Activated T-helper 2 cell treated with anti-CD3 and anti-CD28 coated beads, Interferon-gamma antibody, Interleukin-2, Interleukin-4, amounts not matched to agents 10 μg/mL and 5 μg/mL and 100 μg/mL, durations not matched to agents 14 hours and 24 hours and 36 hours (primary cell): ENCODE measurements at places on chromosomes 16 and 17. TPM values are rescaled to one million over a fixed set of nuclear protein-coding genes. Genes with fewer than 3 reads are reported as not detected.
A peak's percentile ranks its signal among the peaks of the same experiment; 100 is the strongest.

DNA sequence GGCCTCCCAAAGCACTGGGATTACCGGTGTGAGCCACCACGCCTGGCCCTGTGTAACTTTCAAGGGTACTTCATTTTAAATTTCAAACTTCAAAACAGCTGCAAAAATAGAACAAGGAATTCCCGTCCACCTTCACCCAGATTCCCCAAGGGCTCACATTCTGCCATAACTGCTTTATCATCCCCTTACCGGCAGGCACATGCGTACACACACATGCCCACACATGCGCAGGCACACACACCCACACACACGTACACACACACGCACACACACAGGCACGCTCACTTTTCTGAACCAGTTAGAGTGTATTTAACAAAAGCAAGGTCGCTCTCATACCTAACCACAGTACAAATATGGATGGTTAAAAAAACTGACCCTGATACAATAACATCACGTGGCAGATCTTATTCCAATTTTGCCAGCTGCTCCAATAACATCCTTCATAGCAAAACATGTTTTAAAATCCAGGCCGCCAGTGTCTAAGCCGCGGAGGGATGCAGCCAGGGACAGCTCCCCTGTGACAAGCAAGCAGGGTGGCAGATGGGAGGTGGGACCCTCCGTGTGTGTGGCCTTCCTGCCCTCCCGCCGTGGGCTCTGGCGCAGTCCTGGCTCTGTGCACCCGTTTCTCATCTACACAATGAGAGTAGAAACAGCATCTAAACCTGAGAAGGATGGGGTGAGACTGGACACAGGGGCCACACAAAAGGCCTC is 23.1 kb downstream of the PDIA2 start:
- H3K27ac ChIP-seq: no peak overlapping the region
- no peaks in the 10 kb centered on the region for H3K27me3 ChIP-seq
- no peak overlapping the region for H3K4me3 ChIP-seq
- peaks cover 23% of the 10 kb centered on the region for H3K36me3 ChIP-seq
- H3K4me1 ChIP-seq: peaks cover 3% of the 10 kb centered on the region
- no peak for DNase-seq

GRCh38 chr16:51287121-51287755 is 136.2 kb upstream of the SALL1 start:
- no peak for DNase-seq
- no peaks in the 10 kb centered on the region for H3K36me3 ChIP-seq
- no peaks in the 10 kb centered on the region for H3K27me3 ChIP-seq
- H3K4me3 ChIP-seq: no peak overlapping the region
- H3K27ac ChIP-seq: no peak overlapping the region

DNA sequence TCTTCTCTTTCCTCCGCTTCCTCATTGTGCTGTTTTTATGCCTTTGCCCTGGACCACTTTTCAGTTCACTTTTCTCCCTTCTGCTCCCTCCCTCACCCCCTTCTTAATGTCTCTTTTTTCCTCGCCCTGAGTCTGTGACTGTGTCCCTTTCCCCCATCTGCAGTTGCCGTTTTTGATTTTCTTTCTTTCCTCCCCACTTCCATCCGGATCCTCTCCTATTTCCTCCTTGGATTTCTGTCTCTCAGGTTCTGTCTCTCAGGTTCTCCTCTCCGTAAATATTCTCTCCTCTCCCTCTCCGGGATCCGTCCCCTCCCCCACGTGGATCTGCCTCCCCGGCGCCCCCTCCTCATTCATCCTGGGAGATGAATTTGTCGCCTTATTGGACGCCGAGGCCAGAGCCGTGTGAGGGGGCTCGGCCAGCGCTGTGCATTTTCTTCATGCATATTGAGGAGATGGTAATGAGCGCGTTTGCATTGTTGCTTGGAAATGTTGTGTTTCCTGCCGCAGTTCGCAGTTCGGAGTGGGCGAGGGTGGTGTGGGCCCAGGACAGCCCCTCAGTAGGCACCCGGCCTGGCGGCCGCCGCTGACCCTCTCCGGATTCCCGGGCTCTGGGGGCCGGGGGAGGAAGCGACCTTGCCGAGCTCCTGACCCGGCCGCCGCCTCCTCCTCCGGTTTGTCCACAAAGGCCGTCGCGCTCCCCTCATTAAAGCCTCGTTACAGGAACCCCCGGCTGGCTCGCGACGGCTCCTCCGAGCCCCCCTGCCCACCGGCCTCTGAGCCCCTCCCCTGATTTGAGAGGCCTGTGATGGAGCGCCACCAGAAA is 4.5 kb upstream of the IRX3 start:
- no peak overlapping the region for H3K4me3 ChIP-seq
- peak overlapping the region; percentile 12 for H3K27ac ChIP-seq
- peaks cover 7% of the 10 kb centered on the region for H3K36me3 ChIP-seq
- H3K27me3 ChIP-seq: peaks cover 60% of the 10 kb centered on the region
- peaks cover 8% of the 10 kb centered on the region for H3K4me1 ChIP-seq

DNA sequence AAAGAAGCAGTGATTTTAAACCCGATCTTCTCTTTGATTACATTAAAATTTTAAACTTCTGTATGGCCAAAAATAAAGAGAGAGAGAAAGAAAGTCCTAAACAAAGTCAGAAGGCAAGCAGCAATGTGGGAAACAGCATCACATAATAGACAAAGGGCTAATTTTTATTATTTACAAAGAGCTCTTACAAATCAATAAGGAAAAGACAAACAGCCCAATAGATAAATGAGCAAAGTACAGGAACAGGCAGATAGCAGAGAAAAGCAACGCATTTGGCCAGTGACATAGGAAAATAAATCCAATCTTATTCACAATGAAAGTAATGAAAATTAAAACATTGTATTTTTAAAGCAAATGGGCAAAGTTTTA is 93.1 kb downstream of the SALL1 start:
- peaks cover 4% of the 10 kb centered on the region for H3K27me3 ChIP-seq
- no peaks in the 10 kb centered on the region for H3K4me1 ChIP-seq
- no peak for DNase-seq
- no peak overlapping the region for H3K27ac ChIP-seq
- no peak overlapping the region for H3K4me3 ChIP-seq

GRCh38 chr17:69142175-69142802 is 594 bp upstream of the ABCA6 start:
- H3K36me3 ChIP-seq: no peaks in the 10 kb centered on the region
- H3K27me3 ChIP-seq: no peaks in the 10 kb centered on the region
- no peak overlapping the region for H3K27ac ChIP-seq
- no peak overlapping the region for H3K4me3 ChIP-seq
- DNase-seq: no peak

- no peaks in the 10 kb centered on the region for H3K4me1 ChIP-seq
- H3K27ac ChIP-seq: no peak overlapping the region
- no peak overlapping the region for H3K4me3 ChIP-seq
- H3K36me3 ChIP-seq: no peaks in the 10 kb centered on the region
These were observed 71.1 kb downstream of the CYLD start for GRCh38 chr16:50812876-50813466.

Gene ALDOC
- 95.0 and 95.7 TPM in 2 replicates for total RNA-seq

DNA sequence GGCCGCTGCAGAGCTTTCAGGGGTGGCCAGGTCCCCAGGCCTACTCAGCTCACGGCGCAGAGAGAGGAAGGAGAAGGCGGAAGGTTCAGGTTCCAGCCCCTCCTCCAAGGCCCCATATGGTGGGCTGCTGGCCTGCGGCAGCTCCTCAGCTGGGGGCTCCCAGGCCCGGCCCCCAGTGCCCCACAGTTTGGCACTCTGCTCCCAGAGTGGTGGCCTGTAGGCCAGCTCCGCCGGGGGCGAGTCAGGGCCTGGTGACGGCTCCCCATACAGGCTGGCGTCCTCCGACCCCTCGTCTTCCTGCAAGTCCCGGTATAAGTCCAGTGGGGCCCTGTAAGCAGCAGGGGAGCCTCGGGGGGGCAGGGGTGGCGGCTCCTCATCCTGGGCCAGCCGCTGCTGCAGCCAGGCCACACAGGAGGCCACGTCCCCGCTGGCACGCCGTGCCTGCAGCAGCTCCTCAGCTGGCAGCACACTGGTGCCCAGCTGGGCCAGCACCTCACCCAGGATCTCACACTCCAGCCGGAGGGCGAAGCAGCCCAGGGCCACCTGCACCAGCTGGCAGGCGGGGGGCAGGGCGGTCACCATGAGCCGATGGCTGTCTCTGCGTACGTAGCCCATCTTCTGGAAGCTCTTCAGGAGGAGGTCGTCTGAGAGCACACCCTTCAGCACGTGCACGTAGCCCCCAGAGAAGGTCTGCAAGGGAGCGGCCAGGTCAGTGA is 3.7 kb downstream of the SPATA2L start:
- no peak for DNase-seq
- peaks cover 12% of the 10 kb centered on the region for H3K4me1 ChIP-seq
- no peak overlapping the region for H3K27ac ChIP-seq
- H3K27me3 ChIP-seq: no peaks in the 10 kb centered on the region

DNA sequence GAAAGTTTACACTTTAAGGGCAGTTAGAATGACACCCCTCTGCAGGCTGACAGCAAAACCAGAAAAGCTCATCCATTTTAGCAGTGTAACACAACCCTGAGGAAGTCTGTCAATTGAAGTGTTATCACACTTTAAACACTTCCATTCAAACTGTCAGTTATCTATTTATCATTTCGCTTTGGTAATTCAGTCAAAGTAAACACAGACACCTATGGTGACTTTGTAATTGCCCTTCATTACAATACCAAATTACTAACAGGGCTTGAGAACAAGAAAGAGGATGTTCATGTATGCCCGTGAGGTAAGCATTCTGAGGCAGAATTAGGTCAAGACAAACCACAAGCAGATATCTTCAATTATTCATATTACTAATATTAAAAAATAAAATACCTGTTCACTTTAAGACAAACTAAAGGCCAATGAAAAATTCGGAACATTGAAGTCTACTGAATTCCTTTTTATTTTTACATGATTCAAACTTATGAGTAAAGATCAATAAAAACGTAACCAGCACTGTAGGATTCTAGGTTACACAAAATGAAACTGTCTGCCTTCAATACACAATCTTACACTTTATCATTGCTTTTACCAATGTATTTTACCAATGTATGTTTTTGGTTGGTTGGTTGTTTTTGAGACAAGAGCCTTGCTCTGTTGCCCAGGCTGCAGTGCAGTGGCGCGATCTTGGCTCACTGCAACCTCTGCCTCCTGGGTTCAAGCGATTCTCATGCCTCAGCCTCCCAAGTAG is 57.1 kb downstream of the BRIP1 start:
- no peak for DNase-seq
- no peak overlapping the region for H3K4me3 ChIP-seq
- H3K4me1 ChIP-seq: peaks cover 5% of the 10 kb centered on the region
- H3K27ac ChIP-seq: no peak overlapping the region
- H3K36me3 ChIP-seq: peaks cover 17% of the 10 kb centered on the region

Gene TP53TG3B
- total RNA-seq: not detected in 2 replicates
